ENCODE measurements at places on chromosomes 3 and 15. TPM values are rescaled to one million over a fixed set of nuclear protein-coding genes. Genes with fewer than 3 reads are reported as not detected.

DNA sequence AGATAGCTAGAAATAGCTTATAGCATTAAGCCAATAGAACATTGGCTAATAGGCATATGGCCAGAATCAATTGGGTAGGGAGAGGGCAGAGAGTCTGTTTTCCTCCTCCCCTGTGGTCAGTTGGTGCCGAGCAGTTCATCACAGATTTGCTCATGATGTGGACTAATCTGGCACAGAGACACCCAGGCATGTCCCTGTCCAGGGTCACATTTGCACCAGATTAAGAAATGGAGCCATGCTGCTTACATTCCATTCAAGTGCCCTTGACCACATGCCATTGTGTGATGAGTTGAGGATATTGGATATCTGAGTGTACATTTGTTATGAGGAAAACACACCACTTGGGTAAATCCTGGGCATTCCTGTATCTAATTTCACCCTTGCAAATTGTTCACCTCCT, 53.4 kb downstream of the USP13 start:
- DNase-seq, result no peak

DNA sequence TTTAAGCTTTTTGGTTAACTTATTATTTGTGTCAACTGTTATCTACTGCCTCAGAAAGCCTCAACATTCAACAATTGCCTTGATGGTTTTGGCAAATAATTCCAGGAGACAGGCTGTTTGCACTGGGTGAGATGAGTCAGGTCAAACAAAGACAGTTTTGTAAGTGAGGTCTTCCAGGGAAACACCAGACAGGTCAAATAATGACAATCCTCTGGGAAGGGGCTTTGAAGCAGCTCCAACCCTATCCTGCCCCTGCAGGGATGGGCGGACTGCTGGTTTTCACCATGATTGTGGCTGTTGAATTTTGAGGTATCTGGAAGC, 79.4 kb upstream of the PRR23E start:
- no peak for DNase-seq

DNA sequence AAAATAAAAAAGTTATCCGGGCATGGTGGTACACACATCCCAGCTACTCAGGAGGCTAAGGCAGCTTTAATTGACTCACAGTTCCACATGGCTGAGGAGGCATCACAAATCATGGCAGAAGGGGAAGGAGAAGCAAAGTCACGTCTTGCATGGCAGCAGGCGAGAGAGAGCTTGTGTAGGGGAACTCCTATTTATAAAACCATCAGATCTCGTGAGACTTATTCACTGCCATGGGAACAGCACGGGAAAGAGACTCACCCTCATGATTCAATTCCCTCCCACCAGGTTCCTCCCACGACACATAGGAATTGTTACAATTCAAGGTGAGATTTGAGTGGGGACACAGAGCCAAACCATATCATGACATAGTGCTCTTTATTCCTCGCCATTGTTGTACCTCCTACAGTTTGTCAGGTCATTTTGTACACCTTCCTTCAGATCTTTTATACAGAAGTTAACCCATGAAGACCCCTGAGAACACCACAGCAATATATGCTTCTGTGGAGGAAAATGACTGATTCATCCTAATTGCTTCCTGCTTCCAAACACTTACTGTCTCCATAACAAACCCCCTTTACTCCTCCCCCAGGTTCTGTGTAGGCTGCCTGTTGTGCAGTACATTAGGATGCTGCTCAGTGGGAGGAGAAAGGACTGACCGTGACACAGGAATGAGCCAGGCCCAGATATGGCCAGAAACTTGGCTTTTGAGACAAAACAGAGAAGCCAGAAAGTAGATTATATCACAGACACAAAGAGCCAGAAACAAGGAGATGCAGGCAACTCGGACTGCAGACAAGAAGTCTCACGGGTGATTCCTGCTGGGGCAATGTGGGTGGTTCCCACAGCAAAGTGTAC, 67.9 kb upstream of the HEG1 start:
- DNase-seq, result no peak

DNA sequence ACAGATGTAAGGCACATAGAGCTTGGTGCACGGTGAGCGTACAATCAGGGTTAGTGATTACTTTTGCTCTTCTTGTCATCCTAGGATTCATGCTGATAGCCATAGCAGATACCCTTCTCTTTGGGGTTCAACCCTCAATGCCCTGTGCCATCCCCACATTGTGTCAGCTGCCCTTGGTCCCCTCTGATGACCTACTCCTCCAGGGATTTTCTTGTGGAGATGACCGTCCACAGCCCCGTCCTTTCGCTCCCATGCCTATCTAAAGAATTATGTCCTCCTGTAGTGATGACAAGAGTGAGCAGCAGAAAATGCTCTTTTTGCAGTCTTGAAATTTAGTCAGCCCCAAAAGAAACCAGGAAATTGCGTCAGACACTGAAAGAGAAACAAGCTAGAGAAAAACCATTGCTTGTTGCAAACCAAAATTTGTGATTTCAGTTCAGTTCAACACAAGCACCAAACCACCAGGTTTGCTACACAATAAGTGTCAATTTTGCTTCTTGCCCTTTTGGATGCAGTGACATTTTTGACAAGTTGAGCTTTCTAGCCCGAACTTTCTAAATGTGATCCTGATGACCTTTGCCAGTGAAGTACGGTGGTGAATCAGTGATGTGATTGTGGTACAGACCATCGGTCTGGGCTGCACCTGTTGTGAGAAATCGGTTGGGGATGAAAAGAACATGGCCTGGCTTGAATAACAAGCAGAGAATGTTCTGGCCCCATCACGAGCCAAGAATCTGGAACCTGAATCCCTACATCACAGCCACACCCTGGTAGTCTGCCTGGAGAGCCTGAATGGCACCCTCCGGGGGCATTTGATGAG, 41.3 kb downstream of the CMTM7 start:
- DNase-seq, result no peak

- DNase-seq, result no peak
Measured at GRCh38 chr15:69719527-69720240, 267.1 kb downstream of the RPLP1 start.

The PLD1 gene
- 6.3 TPM for polyA plus RNA-seq

DNA sequence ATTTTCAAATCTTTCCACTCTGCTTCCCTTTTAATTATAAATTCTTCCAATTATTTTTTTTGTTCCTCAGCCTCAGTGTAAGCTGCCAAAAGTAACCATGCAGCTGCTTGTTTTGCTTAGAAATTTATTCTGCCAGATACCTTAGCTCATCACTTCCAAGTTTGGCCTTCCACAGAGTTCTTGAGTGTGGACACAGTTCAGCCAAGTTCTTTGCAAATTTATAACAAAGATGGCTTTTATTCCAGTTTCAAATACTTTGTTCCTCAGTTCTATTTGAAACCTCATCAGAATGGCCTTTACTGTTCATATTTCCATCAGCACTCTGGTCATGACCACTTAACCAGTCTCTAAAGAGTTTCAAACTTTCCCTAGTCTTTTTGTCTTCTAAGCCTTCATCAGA, 10.3 kb downstream of the RTP1 start:
- DNase-seq, result no peak

GRCh38 chr15:52788099-52788986, 1.8 kb downstream of the ONECUT1 start:
- DNase-seq, result no peak

The MAGEF1 gene
- polyA plus RNA-seq, result 54.7 TPM

The DPPA4 gene
- 2.6 TPM for polyA plus RNA-seq

- no peak for DNase-seq
Measured at GRCh38 chr3:156661155-156661554, 13.2 kb upstream of the TIPARP start.

The MCTP2 gene
- polyA plus RNA-seq, result 31.9 TPM

GRCh38 chr15:85947936-85948335, 131.7 kb upstream of the AGBL1 start:
- DNase-seq, result no peak

DNA sequence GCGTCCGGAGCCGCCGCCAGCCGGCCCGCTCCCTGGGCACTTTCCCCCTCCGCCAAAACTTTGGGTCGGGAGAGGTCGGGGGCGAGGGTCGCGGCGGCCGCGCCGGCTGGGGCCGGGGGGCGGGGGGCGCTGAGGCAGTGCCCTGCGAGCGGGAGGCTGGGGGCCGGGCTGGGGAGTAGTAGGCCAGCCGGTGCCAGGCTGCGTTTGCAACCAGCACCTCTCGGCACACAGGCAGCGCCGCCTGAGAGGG, 452 bp downstream of the BBX start:
- peak; percentile 64 for DNase-seq

- peak; percentile 74 for DNase-seq
Measured at GRCh38 chr15:72199721-72200212, 2.2 kb upstream of the GRAMD2A start.

GRCh38 chr15:100438570-100438969, 90.2 kb downstream of the CERS3 start:
- DNase-seq, result peak; percentile 91

DNA sequence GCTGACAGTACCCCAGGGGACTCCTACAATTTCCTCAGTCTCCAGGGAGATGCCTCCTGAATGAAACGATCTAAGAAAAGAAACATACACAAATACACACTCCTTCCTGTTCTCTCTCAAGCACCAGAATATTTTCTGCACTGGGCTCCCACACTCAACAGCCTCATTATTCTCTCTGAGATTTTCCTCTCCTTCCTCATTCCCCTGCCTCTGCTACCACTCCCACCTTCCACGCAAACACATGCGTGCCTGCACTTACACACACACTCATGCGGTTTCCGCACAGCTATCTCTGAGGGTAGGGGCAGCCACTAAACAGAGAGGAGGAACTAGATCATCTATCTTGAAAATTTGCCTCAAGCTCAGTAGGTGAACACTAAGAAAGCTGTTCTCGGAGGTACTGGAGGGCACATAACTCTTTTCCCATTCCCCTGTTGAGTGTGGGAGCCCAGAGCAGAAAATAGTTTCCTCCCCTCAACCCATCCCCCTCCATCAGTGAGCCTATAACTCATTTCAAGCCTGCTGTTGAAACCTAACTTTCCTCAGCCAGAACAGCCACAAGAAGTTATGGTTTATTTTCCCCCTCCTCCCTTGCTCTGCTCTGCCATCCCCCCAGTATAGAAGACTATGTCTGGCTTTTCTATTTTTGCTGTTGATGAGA, 30.5 kb upstream of the TIPARP start:
- no peak for DNase-seq

The MUC20 gene
- polyA plus RNA-seq, result 10.3 TPM

DNA sequence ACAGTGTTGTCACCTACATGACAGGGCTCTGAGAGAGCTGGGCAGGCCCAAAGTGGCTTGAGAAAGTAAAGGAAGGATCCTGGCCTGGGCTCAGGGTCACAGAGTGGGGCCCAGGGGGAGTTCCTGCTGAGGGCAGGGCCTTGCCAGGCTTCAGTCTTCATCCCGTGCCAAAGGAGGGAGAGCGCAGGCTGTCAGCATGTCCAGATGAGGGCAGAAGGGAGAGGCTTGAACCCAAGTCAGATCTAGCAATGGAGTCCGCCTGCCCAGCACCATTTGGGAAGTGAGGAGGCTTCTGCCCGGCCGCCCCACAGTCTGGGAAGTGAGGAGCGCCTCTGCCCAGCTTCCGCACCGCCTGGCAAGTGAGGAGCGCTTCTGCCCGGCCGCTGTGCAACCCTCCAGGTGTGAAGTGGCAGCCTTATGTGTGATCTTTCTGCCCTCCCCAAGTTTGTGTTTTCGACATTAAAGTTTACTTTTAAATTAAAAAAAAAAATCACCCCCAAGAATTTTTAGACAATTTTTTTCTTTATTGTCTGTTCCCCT, 303.6 kb upstream of the PROK2 start:
- DNase-seq, result no peak

GRCh38 chr15:67883234-67883773, 43.5 kb upstream of the RNU6-1 start:
- DNase-seq, result no peak

DNA sequence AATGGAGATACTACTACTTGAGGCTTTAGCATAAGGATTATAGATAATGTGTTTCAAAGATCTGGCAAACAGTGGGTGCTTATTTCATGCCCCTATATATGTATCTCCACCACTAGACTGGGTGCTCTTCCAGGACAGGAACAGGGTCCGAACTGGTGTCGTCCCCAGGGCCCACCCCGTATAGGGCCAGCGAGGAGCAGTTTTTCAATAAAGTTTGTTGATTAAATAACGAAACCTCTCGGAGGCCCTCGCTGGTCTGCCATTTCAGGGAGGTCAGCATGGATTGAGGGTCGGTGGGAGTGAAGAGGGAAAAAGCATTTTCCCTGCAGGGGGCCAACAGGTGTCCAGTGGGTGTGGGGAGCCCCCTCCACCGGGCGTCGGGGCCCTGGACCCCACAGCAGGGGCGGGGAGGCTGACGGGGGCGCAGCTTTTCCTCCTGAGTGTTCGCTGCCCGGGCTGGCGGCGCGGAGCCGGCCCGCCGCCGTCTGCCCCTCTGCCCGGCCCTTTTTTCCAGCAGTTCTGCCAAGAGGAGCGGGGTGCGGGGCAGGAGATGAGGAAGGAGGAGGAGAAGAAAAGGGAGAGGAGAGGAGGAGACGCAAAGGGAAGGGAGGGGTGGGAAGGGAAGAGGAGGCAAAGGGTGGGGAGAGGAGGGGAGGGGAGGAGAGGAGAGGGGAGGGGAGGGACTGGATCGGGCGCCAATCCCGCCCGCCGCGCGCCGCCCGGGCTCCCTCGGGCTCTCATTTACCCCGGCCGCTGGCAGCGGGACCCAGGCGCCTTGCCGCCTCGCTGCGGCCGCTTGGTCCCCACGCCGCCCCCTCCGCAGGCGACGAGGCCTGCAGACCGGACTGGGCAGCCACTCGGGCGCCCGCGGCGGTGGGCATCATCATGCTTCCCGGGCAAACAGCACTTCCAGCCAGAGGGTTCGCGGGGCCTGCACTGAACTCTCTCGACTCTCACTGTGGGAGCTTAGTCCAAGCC, 66.3 kb downstream of the ISG20 start:
- DNase-seq, result peak; percentile 63

GRCh38 chr3:115864911-115865310, 241.6 kb downstream of the GAP43 start:
- DNase-seq, result peak; percentile 54

- DNase-seq, result peak; percentile 81
Measured at GRCh38 chr3:20039765-20040547, at the start of gene KAT2B. Gene KAT2B, plus strand, starts transcription at chr3:20040446. Its CDS starts 32 bp downstream, at chr3:20040478.

DNA sequence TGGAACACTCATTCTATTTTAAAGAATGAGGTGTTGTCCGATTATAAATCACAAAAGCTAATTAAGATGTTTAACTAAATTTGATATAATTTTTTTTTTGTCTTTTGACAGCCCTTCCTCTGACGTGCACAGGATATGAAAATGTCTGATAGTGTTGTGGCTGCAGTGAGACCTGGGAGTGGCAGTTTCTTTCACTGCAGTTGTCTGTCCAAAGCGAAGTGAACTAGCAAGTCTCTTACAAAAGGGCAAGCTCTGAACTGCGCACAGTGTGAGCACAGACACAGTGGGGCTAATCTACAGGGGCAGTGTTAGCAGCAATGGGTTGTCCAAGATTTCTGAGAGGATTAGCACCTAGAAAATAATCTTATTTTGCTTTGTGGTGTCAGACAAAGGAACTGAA, 29.1 kb upstream of the MYRIP start:
- no peak for DNase-seq

GRCh38 chr15:70357453-70357852, 259.7 kb upstream of the TLE3 start:
- no peak for DNase-seq

DNA sequence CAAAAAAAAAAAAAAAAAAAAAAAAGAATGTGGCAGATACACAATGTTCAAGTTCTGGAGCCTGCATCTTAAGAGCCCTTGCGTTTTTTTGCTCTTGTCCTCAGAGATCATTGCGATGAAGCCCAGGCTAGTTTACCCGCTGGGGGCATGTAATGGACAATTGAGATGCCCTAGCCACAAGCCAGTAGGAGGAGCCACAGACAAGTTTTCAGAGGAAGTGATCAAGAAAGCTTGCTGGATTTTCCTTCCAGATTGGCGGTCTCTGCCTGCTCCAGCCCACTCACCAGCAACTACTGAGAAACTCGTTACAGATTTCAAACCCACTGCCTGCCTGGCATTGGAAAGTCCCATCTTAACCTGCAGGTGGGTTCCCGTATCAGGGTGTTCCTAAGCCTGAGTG, 192.1 kb upstream of the EOMES start:
- no peak for DNase-seq

- no peak for DNase-seq
Measured at GRCh38 chr3:140403079-140403478, 274.8 kb upstream of the TRIM42 start.

Data from right lung (tissue), 10 donors.